ENCODE measurements at places on chromosomes 6 and 20.

DNA sequence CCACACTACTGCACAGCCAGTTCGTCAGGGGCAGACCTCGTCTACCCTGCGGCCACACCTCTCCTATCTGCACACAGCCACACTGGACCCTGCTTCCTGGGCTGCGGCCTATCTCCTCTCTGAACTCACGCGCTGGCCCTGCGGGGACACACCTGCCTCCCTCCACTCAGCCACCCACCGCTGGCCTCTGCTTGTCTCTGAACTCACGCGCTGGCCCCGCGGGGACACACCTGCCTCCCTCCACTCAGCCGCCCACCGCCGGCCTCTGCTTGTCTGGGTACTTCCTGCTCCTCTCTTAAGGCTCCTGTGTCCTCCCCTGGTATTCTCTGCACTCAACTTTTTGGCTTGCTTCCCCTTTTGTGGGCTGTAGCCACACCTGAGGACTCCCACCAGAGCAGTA, 52.3 kb downstream of the HUS1B start:
- no peak for DNase-seq

DNA sequence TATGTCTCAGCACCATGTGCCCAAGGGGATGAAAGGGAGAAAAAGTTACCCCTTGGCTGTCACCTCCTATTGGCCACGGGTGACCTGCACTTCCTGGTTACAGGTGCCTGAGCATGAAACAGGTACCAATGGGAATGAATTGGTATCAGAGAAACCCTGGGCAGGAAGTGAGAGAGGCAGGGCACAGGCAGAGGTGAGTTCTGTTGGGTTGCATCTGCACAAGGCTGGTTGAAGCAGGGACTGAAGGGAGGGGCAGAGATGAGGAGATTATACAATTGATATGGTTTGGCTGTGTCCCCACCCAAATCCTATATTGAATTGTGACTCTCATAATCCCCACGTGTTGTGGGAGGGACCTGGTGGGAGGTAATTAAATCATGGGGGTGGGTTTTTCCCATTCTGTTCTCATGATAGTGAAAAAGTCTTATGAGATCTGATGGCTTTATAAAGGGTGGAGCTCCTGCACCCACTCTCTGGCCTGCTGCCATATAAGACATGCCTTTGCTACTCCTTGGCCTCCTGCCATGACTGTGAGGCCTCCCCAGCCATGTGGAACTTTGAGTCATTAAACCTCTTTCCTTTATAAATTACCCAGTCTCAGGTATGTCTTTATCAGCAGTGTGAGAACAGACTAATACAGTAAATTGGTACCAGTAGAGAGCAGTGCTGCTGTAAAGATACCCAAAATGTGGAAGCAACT, 291.8 kb downstream of the LRFN2 start:
- DNase-seq: no peak

DNA sequence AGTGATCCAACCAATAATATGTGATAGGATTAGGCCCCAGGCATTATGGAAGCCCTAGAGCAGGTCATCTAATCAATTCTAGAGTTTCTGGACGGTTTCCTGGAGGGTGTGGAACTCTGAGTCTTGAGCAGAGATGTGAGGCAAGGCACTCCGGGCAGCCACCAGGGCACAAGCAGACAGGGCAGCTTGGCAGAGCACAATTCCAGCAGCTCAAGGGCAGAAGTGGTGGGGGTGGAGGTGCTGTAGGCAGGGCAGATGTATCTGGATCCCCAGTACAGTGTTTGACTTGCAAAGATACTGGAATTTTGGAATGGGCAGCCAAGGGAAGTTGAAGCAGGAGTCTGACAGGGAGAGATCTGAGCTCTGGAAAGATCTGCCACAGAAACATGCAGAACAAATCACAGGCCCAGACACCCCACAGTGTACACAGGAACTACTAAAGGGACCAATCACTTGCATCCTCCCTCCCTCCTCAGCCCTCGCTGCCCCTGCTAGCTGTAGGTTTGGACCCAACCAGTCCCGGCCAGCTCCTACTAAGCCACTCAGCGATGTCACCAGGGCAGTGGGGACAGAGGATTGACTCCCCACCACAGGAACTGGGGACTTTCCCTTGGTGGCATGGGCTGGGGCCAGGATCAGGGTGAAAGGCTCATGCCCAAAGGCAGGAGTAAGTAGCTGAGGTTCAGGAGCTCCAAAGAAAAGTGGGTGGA, 47.0 kb downstream of the TFEB start:
- DNase-seq: peak; percentile 47

DNA sequence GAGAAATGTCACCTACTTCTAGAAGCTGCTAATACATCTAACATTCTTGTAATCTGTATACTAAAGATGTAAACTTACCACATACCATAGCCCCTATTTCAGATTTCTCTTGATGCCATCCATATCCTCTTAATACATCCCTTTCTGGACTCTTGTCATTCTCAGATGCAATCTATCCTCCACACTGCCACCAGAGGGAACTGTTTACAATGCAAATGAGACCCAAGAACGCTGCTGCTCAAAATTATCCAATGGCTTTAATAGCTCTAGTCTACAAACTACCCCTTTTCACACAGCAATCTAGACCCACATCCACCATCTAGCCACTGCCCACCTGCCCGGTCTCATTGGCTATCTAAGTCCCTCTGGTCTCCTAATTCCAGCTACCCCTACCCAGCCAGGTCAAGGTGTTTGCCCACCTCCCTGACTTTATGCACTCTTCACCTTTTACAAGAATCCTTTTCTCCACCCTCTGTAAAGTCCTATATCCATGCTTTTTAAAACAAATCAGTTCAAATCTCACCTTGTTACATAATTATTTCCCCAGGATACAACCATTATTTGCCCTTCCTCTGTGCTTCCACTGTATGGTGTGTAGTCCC, 14.8 kb downstream of the FAXC start:
- peak; percentile 82 for DNase-seq

DNA sequence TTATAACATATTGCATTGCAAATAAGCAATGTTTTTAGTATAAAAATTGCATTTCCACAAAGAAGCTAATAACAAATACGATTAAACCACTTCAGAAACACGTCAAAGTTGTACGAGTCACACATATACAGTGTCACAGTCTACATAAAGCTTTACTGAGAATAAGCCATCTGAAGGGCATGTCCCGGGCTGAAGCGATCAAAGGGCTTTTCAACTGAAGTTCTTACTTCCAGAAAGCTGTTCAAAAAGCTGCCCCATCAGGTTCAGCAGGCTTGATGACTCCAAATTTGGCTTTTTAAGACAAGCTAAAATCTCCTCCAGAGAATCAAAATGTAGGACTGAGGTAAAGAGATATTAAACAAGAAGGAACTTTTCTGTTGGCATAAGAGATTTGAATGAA, 37.5 kb upstream of the HAO1 start:
- no peak for DNase-seq

- DNase-seq: no peak
Observed at GRCh38 chr6:165807249-165807960, 144.4 kb upstream of the PDE10A start.
